BJ (cell line): ENCODE measurements at places on chromosomes 11 and 22.

DNA sequence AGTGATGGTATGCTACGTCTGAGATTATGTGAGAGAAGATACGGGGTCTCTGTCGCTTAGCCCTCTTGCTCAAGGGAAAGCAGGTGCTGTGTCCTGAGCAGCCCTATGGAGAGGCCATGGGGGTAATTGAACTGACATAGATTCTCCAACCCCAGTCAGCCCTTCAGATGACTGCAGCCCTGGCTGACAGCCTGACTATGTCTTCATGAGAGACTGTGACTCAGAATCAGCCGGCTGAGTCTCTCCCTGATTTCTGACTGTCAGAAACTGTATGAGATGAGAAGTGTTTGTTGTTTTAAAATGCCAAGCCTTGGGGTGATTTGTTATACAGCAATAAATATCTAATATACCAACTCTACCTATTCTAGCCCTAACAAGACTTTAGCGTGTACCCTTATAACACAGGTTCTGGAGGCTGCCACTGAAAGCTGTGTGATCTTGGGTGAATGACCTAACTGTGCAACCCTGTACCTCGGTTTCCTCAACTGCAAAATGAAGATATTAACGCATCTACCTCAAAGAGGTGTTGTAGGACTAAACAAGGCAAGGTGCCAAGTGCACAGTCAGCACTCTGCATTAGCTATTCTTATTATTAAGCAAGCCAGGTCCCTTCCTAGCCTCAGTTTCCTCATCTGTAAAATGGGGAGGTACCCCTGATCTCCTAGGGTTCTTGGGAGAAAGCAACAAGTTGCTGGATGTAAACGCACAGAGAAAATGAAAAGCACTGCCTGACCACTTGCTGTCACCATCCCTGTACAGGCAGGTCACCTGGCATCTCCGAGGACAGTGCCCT is 24.9 kb downstream of the SLC43A1 start:
- DNase-seq, result no peak

DNA sequence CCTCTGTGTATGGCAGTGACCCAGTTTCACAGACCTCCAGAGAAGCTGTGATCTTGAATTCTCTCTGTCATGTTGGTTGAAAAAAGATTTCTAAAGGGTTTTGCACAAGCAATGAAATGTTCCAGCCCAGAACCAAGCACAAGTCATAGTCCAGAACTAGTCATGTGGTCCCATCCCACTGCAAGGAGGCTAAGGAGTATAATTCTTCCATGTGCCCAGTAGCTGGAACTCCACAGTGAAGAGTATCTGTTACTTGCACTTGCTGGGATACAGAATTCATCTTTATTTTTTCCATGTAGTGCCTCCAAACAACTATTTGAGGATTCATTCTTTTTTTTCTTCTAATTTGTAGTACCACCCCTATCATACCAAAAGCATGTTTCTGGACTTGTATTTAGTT is 9.9 kb upstream of the MMP8 start:
- DNase-seq, result no peak

DNA sequence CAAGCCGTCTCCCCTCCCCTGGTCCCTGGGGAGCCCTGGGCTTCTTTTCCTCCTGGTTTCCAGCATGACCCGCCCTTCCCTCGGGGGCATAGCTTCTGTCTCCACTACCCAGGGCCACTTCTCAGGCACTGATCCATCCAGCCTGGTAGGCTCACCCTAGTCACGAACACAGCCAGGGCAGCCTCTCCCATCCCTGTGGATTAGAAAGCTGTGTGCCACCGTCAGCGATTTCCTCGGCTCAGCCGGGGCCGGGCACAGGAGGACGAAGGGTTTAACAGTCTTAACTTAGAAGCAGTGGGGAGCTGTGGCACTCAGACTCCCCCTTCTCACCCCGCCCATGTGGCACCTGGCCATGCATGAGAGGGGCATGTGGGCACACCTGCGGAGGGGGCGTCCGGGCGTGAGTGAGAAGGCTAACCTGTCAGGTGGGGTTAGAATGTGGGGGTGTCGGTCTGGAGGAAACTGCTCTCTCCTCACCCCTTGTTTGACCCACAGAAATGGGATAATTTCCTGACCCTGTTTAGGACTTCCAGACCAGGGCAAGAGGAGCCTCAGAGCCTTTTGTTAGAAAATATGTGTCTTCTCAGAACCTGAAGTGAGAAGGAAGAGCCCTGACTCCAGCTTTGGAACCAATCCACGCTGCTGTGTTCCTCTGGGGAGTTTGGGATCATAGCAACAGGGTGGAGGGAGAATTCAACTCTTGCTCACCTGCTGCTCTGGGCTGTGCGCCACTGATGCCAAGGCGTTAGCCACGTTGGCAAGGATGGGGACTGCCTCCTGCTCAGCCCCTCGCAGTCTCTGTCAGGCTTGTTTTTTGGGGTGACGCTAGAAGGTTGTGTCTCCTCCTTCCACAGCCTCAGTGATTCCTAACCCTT is 14.6 kb downstream of the GLB1L2 start:
- no peak for DNase-seq

- DNase-seq, result no peak
Observed at GRCh38 chr11:118282606-118283005, 18.5 kb upstream of the MPZL2 start.

- DNase-seq, result no peak
Observed at GRCh38 chr11:63764340-63764678, 4.3 kb downstream of the ZFTA start.

DNA sequence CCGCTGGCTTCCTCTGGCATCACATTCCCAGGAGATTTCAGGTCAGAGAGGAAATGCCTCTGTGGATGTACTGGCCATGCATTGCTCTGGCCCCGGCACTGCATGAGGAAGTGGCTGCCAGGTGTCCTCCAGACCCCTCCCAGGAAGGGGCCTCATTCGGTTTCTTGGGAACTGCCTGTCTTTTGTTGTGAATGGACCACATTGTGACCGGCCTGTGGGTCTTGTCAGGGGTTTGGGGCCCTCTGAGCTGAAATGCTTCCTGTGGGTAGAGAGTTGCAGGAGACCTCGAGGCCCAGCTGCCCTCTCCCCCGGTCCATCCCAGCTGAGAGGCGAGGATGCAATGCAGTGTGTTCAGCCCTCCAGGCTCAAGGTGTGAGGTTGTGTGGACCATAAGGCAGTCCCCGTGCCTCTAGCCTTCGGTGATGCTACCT is 18.8 kb upstream of the ST3GAL4 start:
- no peak for DNase-seq

GRCh38 chr11:119015054-119015611 is 3.0 kb downstream of the RPS25 start:
- DNase-seq, result no peak

GRCh38 chr11:70138403-70138802 is 60.3 kb downstream of the ANO1 start:
- no peak for DNase-seq
